Activated T-helper 17 cell treated with anti-CD3 and anti-CD28 coated beads, Interleukin-2, amount 50 U/mL, for 72 hours (primary cell): ENCODE measurements at places on chromosomes 3 and 15. TPM values are rescaled to one million over a fixed set of nuclear protein-coding genes. Genes with fewer than 3 reads are reported as not detected.

DNA sequence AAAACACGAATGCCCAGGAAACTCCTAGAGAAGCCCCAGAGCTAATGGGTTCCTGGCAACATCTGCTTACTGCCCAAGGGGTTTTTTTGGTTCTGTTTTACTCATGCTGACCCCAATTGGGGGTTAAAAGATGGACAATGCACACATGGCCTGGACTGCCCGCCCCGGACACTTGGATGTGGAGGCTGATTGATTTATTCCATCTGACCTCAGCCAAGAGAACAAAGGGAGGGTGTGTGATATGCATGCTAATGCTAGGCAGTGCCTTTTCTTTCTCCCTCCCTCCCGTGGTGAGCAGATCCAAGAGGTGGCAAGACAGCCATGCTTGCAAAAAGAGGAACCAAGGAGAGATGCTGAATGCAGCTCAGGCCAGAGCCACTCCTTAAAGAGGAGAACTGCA is 3.3 kb upstream of the LRTM1 start:
- H3K4me1 ChIP-seq, result no peaks in the 10 kb centered on the region
- H3K27me3 ChIP-seq, result no peaks in the 10 kb centered on the region
- no peaks in the 10 kb centered on the region for H3K36me3 ChIP-seq

GOLGA8F gene
- not detected for total RNA-seq

- no peak for ATAC-seq
- peaks cover 4% of the 10 kb centered on the region for H3K27me3 ChIP-seq
- H3K4me3 ChIP-seq, result no peak overlapping the region
- no peaks in the 10 kb centered on the region for H3K36me3 ChIP-seq
These were observed 521.2 kb downstream of the RBMS3 start for GRCh38 chr3:29802057-29802456.

GORASP1 gene
- 24.2 TPM for total RNA-seq

DNA sequence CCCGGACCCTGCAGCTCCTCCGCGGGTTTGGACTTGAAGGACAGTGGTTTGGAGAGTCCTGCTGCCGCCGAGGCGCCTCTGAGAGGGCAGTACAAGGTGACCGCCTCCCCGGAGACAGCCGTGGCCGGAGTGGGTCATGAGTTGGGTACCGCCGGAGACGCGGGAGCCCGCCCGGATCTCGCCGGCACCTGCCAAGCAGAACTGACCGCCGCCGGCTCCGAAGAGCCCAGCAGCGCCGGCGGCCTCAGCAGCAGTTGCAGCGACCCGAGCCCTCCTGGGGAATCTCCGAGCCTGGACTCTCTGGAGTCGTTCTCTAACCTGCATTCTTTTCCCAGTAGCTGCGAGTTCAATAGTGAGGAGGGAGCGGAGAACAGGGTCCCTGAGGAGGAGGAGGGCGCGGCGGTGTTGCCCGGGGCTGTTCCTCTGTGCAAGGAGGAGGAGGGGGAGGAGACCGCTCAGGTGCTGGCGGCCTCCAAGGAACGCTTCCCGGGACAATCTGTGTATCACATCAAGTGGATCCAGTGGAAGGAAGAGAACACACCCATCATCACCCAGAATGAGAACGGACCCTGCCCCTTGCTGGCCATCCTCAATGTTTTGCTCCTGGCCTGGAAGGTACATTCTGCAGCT is 634 bp downstream of the MINDY2 start:
- no peaks in the 10 kb centered on the region for H3K36me3 ChIP-seq
- H3K4me1 ChIP-seq, result peaks cover 5% of the 10 kb centered on the region
- no peak overlapping the region for H3K4me3 ChIP-seq
- no peaks in the 10 kb centered on the region for H3K27me3 ChIP-seq
- peak overlapping the region; percentile 88 for H3K27ac ChIP-seq

DNA sequence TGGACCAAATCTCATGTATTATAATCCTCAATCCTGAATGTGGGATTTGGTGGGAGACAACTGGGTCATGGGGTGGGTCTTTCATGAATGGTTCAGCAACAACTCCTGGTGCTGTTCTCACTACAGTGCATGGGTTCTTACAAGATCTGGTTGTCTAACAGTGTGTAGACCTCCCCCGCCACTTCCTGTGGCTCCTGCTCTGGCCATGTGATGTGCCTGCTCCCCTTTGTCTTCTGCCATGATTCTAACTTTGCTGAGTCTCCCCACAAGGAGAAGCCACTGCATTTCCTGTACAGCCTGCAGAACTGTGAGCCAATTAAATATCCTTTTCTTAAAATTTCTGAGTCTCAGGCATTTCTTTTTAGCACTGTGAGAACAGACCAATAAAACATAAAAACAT is 557.5 kb downstream of the GOLGA6L6 start:
- no peak for ATAC-seq
- H3K4me3 ChIP-seq, result no peak overlapping the region
- H3K36me3 ChIP-seq, result no peaks in the 10 kb centered on the region
- H3K4me1 ChIP-seq, result no peaks in the 10 kb centered on the region
